Right ventricle myocardium superior (tissue), 1 donor: ENCODE measurements at places on chromosomes 2 and 18.

DNA sequence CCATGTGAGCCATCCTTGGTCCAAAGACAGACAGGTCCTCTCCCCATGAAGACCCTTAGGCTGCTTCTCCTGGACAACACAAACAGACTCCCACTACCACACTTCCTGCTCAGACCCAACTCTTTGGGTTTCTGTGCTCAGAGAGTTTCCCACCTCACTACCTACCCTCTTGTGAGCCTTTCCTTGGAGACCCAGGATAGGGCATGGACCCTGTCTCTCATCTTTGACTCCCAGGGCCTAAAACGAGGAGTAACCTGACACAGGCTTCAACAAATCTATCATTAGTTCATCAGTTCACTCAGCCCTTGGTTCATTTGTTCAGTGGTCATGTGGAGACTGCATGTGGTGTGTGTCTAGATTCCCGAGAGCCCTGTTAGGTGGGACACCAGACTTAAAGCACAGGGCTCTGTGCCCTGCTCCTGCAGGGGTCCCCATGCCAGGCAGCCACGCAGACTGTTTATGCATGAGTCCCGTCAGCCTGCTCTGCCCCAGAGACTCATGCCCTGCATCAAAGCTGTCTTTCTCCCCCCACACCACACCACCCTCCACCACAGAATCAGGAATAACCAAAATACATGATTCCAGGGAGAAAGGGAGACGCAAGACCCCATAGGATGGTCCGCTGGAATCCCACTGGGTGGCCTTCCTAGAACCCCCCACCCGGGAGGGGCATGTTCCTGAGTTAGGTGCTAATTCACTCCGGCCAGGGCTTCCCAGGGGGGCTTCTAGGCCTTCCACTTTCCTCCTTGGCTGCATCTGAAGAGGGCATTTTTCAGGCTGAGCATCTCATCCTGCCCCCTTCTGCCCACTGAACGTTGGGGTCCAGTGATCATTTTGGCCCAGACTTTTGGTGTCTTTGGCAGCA is 100.2 kb upstream of the TEX51 start:
- DNase-seq = no peak

DNA sequence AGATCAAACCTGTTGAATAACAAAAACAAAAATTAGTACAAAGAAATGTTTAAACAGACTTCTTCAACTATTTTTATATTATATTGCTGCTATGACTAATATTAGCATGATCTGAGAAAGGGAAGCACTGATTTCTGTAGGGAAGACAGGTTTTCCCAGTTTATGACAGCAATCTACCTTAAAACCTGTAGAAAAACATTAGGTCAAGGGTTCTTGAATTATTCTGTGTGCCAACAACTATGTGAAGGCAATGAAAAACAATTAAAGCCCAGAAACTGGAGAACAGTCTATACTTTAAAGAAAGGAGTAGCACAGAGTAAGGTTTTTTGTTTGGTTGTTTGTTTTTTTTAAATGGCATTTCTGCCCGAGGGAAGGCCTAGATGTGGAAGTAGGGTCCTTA is 23.3 kb downstream of the PUM2 start:
- DNase-seq = no peak

DNA sequence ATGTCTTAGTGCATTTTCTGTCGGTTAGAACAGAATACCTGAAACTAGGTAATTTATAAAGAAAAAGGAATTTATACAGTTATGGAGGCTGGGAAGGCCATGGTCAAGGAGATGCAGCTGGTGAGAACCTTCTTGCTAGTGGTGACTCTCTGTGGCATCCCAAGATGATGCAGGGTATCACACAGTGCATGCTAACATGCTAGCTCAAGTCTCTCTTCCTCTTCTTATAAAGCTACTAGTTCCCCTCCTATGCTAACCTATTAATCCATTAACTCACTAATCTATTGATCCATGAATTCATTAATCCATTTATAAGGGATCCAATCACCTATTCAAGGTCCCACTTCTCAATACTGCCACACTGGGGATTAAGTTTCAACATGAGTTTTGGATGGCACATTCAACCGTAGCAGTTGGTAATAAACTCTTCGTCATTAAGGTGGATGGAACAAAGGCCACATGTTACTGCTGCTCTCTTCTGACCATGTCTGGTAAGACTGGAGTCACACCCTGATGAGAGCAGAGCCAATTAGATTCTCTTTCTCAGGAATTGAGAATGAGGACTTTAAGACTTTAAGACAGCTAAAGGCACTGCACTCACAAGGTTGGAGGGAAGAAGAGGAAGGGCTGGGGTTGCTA is 211.6 kb upstream of the SMAD7 start:
- no peak for DNase-seq

- no peak for DNase-seq
Measured at GRCh38 chr18:46324087-46324955, 220.1 kb downstream of the HAUS1 start.

GRCh38 chr2:79512442-79513401 is at the start of gene CTNNA2:
TSS of gene CTNNA2 (plus strand) at chr2:79513051.
- no peak for DNase-seq

- DNase-seq = no peak
Measured at GRCh38 chr18:21689736-21690135, 14.8 kb downstream of the ABHD3 start.
